Activated T-cell treated with anti-CD3 and anti-CD28 coated beads, Interleukin-2, amount 50 U/mL, for 24 hours (primary cell): ENCODE measurements at places on chromosomes 5 and 9.

DNA sequence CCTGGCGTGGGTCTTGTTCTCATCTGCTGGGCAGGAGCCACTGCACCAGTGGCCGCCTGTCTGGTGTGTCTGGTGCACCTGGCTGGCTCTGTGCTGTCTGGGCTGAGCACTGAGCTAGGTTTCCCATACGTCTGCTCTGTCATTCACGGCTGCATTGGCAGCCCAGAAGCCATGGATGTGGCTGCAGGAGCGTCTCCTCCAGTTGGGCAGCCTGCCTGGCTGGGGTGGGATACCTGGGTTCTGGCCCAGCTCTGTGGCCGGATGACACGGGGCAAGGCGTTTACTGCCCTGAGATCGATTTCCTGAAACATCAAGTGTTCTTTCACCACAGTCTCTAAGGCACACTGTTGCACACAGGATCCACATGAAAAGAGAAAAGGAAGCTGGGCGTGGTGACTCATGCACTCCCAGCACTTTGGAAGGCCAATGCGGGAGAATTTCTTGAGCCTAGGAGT lies 25.5 kb upstream of the SLC25A51 start:
- no peak overlapping the region for H3K4me3 ChIP-seq
- no peak for DNase-seq
- H3K4me1 ChIP-seq = peaks cover 2% of the 10 kb centered on the region
- no peak overlapping the region for H3K27ac ChIP-seq

DNA sequence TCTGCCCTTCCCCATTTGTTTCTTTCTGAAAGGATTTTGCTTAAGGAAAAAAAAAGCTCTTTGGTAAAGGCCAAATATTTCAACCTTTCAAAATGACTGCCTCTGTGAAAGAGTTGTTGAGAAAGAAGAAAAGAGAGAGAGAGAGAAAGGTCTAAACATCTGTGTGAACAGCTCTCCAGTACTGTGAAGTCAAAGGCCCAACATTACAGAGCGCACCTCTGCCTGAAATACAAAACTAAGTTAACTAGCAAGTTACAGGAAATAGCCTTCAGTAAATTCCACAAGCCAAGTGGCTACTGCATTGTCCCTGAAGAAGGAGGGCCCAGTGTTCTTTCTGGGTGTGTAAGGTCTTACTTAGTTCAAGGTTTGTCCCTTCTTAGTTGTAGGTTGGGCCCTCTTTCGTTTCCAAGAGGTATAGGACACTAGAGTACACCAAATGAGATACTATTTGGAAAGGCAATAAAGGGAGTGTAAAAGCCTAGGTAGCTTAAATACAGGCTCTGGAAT lies 104.4 kb downstream of the THBS4 start:
- no peak for DNase-seq
- H3K27ac ChIP-seq = peak overlapping the region; percentile 89
- H3K27me3 ChIP-seq = no peaks in the 10 kb centered on the region
- peaks cover 82% of the 10 kb centered on the region for H3K4me1 ChIP-seq
- no peak overlapping the region for H3K4me3 ChIP-seq

GRCh38 chr5:139649082-139649991 lies 1.2 kb downstream of the CXXC5 start:
- H3K27me3 ChIP-seq = peaks cover 79% of the 10 kb centered on the region
- H3K4me1 ChIP-seq = peaks cover 46% of the 10 kb centered on the region
- peak; percentile 60 for DNase-seq
- no peaks in the 10 kb centered on the region for H3K36me3 ChIP-seq
- H3K4me3 ChIP-seq = peak overlapping the region; percentile 78

DNA sequence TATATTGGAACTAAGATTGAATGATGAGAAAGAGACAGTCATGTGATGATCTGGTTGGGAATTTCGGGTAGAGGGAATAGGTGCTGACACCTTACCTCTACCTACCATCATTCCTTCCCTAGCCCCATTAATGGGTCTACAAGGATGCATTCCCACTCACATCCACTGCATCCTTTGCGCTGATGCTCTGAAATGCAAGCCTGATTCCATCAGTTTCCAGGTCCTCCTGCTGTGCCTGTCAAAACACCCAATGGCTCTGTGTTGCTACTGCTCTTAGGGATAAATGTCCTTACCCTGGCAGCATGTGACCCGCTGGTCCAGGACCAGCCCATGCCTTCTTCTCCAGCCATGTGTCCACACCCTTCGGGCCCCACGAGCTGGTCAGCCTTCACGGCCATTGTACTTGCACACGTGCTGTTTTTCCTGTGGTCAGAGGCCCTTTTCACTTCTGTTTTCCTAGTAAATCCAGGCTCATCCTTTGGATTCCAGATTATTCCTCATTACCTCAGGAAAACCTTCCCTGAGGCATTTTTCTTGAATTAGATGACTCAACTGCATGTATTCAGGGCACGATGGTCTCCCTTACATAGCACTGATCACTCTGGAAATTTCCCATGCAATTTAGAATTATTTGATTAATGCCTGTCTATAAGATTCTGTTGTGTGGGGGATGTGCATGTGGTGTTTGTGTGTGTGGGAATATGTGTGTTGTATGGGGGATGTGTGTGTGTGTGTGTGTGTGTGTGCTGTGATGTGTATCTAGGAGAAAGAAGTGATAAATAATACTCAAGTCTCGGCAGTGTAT lies 185.0 kb downstream of the DIRAS2 start:
- H3K27ac ChIP-seq = no peak overlapping the region
- no peaks in the 10 kb centered on the region for H3K36me3 ChIP-seq
- no peak overlapping the region for H3K4me3 ChIP-seq
- H3K27me3 ChIP-seq = peaks cover 33% of the 10 kb centered on the region
- DNase-seq = no peak

- DNase-seq = no peak
- H3K4me1 ChIP-seq = no peaks in the 10 kb centered on the region
- no peak overlapping the region for H3K27ac ChIP-seq
- H3K27me3 ChIP-seq = no peaks in the 10 kb centered on the region
- H3K4me3 ChIP-seq = no peak overlapping the region
Measured at GRCh38 chr5:8079056-8079455, 210.1 kb downstream of the MTRR start.

GRCh38 chr5:102596951-102597350 lies 98.2 kb upstream of the SLCO6A1 start:
- H3K36me3 ChIP-seq = no peaks in the 10 kb centered on the region
- H3K27ac ChIP-seq = no peak overlapping the region
- DNase-seq = no peak
- H3K4me3 ChIP-seq = no peak overlapping the region
- H3K27me3 ChIP-seq = peaks cover 4% of the 10 kb centered on the region

GRCh38 chr5:139795074-139796001 lies at the start of gene PSD2:
Gene PSD2 (plus strand): TSS chr5:139795808. CDS start chr5:139809441, 13,633 bp downstream.
- H3K36me3 ChIP-seq = no peaks in the 10 kb centered on the region
- H3K4me3 ChIP-seq = peak within 1 kb of the TSS; percentile 42
- peak; percentile 47 for DNase-seq
- no peak within 1 kb of the TSS for H3K27ac ChIP-seq
- peaks cover 5% of the 10 kb centered on the region for H3K4me1 ChIP-seq

- H3K4me1 ChIP-seq = no peaks in the 10 kb centered on the region
- H3K27me3 ChIP-seq = peaks cover 17% of the 10 kb centered on the region
- DNase-seq = no peak
- H3K36me3 ChIP-seq = no peaks in the 10 kb centered on the region
- no peak overlapping the region for H3K4me3 ChIP-seq
Measured at GRCh38 chr5:169012450-169012849, 288.5 kb downstream of the SLIT3 start.

GRCh38 chr5:14996997-14997396 lies 125.4 kb upstream of the ANKH start:
- H3K36me3 ChIP-seq = no peaks in the 10 kb centered on the region
- H3K4me3 ChIP-seq = no peak overlapping the region
- H3K27me3 ChIP-seq = no peaks in the 10 kb centered on the region
- peaks cover 25% of the 10 kb centered on the region for H3K4me1 ChIP-seq

GRCh38 chr5:91645347-91645746 lies 262.2 kb upstream of the ARRDC3 start:
- H3K4me1 ChIP-seq = no peaks in the 10 kb centered on the region
- H3K36me3 ChIP-seq = no peaks in the 10 kb centered on the region
- H3K27me3 ChIP-seq = no peaks in the 10 kb centered on the region
- no peak overlapping the region for H3K27ac ChIP-seq

DNA sequence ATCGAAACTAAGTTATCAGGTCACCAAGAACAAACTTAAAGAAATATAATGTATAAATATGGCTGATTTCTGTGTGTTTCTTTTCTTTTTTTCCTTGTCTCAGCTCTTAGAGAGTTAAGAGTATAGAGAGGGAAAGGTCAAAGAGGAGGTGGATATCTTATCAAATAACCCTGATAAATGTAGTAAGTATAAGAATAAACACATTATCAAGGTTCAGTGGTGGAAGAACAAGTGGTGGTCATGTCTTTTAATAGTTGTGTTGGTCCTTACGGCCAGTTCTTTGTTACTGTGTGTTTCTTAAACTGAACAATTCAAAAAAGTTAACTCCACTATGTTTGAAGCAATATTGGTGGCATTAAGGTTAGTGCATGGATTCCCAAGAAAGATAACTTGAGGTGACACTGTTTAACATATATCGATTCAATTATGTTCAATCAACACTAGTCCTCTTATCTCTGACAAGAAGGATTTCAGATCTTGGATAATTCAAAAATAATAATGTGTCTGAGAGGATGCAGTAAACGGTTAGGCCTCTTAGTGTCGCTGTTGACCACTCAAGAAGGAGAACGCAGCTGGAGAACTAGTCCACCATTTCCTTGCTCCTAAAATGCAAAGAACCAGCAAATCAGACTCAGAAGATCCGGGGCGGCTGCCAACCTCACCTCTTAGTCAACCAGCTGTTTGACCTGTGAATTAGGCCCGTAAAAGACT lies at the start of gene PCDHGA3:
Gene PCDHGA3, plus strand, starts transcription at position 588 of the 711 bp plus-strand sequence. CDS start 205 bp downstream, outside the sequence.
- H3K27me3 ChIP-seq = peaks cover 92% of the 10 kb centered on the region
- no peak for DNase-seq
- H3K36me3 ChIP-seq = peaks cover 23% of the 10 kb centered on the region
- H3K4me3 ChIP-seq = peak within 1 kb of the TSS; percentile 48
- H3K27ac ChIP-seq = no peak within 1 kb of the TSS

DNA sequence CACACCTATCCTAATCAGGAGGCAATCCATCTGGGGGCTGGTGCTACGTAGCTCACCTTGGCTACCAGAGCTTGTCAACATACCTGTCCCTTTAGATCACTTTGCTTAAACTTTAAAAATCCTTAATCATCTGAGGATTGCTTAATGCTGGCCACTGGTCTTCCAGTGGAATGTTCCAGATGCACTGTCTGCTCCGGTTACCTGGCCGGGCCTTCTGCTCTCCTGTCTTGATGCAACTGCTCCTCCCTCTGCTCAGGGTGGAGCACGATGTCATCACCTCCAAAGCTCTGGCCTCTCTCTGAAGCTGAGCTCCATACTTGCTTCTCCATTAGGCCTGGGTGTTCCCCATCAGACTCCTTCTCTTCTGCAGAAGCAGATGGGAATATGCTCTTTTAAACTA lies 106.5 kb upstream of the OTULINL start:
- no peaks in the 10 kb centered on the region for H3K27me3 ChIP-seq
- no peak overlapping the region for H3K27ac ChIP-seq
- H3K4me1 ChIP-seq = peaks cover 11% of the 10 kb centered on the region
- DNase-seq = no peak
- H3K4me3 ChIP-seq = no peak overlapping the region

GRCh38 chr5:91487420-91487819 lies 104.3 kb upstream of the ARRDC3 start:
- H3K4me3 ChIP-seq = no peak overlapping the region
- no peaks in the 10 kb centered on the region for H3K36me3 ChIP-seq
- H3K27ac ChIP-seq = no peak overlapping the region
- H3K4me1 ChIP-seq = peaks cover 6% of the 10 kb centered on the region
- no peaks in the 10 kb centered on the region for H3K27me3 ChIP-seq

DNA sequence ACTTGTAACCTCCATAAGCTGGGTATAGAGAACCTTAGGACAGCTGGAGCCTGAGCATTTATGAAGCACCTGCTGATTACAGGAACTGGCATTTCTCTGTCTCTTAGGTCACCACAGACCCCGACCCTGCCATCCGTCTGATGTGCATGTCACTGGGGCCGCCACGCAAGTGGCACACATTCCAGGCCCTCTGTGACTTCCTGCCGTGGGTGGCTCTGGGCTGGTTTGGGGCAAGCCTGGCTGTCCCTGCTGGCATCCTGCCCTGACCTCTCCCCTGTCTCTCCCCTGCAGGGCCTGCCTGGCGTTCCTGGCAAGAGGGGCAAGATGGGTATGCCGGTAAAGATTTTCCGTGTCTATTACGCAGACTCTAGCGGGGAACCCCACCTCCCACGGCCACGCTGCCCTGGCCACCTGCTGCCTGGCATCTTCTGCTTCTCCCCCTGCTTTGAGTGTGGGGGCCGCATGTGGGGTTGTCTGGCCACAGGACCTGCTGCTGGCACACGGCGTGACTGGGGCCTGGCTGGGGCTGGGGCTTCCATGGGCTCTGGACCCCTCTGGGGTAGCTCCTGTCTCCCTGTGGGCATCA lies 55.4 kb downstream of the COL27A1 start:
- H3K36me3 ChIP-seq = no peaks in the 10 kb centered on the region
- no peaks in the 10 kb centered on the region for H3K4me1 ChIP-seq
- DNase-seq = no peak
- H3K27ac ChIP-seq = no peak overlapping the region

GRCh38 chr5:147752666-147753290 lies 29.8 kb downstream of the JAKMIP2 start:
- no peak for DNase-seq
- H3K4me3 ChIP-seq = no peak overlapping the region
- no peak overlapping the region for H3K27ac ChIP-seq
- no peaks in the 10 kb centered on the region for H3K27me3 ChIP-seq

DNA sequence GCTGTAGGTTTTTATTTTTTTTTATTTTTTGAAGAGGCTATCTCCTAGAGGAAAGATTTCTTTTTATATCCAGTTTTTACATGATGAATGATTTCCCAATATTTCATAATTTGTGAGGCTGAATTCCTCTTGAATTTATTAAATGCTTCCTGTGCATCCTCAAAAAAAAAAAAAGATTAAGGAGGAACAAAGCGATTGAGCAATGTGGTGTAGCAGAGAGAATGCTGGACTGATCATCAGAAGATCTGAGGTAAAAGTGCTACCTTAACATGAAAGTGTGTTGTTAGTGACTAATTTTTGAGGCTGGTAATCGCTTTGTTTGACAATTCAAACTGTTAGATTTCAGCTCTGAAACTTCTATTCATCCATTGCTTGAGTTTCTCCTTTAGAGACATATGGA lies 125.1 kb downstream of the ESM1 start:
- peaks cover 67% of the 10 kb centered on the region for H3K27me3 ChIP-seq
- H3K4me1 ChIP-seq = peaks cover 5% of the 10 kb centered on the region
- H3K4me3 ChIP-seq = no peak overlapping the region
- no peaks in the 10 kb centered on the region for H3K36me3 ChIP-seq
- H3K27ac ChIP-seq = no peak overlapping the region
